ENCODE measurements at places on chromosomes 1 and 21.

GRCh38 chr1:225378880-225379279 is 49.0 kb downstream of the LBR start:
- H3K36me3 ChIP-seq: no peaks in the 10 kb centered on the region
- no peaks in the 10 kb centered on the region for H3K4me1 ChIP-seq
- H3K27me3 ChIP-seq: no peaks in the 10 kb centered on the region
- DNase-seq: peak; percentile 15
- H3K4me3 ChIP-seq: no peak overlapping the region

GRCh38 chr1:200359610-200360163 is 50.1 kb downstream of the ZNF281 start:
- H3K4me3 ChIP-seq: no peak overlapping the region
- no peaks in the 10 kb centered on the region for H3K36me3 ChIP-seq
- no peaks in the 10 kb centered on the region for H3K27me3 ChIP-seq

GRCh38 chr21:39077876-39078275 is 105.4 kb downstream of the PSMG1 start:
- H3K4me3 ChIP-seq: no peak overlapping the region
- no peaks in the 10 kb centered on the region for H3K36me3 ChIP-seq
- peaks cover 5% of the 10 kb centered on the region for H3K4me1 ChIP-seq

DNA sequence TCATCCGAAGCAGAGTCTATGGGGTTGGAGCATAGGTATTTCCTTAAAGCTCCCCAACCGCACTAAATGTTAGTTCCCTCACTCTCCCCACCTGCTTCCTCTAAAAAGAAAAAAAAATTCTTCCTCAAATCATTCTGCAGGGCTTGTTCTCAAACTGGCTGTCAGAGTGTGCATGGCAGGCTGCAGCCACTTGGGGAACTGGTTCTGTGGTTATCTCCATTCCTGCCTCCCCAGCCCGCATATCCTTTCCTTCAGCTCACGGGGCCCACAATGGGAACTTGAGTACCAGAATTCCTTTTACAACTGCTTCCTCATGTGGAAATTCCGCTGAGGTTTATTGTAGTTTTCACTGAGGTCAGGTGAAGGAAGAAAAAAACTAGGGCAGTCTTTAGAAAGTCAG is 159.2 kb downstream of the PIGK start:
- no peaks in the 10 kb centered on the region for H3K36me3 ChIP-seq
- no peak overlapping the region for H3K4me3 ChIP-seq
- no peaks in the 10 kb centered on the region for H3K27me3 ChIP-seq
- H3K27ac ChIP-seq: no peak overlapping the region

GRCh38 chr1:175317309-175317708 is 124.7 kb upstream of the KIAA0040 start:
- no peaks in the 10 kb centered on the region for H3K27me3 ChIP-seq
- no peak overlapping the region for H3K4me3 ChIP-seq
- H3K27ac ChIP-seq: no peak overlapping the region
- peaks cover 9% of the 10 kb centered on the region for H3K4me1 ChIP-seq

DNA sequence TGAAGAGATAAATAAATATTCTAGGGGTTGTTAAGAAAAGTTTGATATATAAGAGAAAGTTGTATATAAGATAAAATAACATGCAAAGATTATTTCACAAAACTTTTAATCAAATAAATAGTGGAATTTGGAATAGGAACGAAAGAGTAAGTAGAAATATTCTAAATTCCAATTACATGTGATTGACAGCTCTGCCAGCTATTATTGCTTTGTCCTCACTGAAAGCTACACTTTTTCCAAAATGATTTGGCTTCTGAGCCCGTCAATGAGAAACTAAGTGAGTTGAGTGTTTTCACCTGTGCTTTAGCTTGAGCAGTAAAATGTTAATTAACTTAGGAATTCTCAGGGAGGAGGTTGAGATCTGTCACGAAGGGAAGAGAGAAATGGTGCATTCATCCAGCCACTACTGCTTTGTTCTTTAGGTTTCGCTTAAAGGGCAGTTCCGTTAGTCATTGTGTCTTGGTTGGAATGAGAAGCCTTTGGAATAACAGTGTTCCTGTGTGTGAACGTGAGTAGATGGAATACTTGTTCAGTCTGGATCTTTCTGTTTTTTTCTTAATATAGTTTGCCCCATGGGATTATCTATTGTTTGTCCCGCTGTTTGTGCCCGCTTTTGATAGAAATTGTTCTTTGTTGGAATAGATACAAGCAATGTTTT is 63.3 kb upstream of the CR1L start:
- H3K36me3 ChIP-seq: no peaks in the 10 kb centered on the region
- H3K27me3 ChIP-seq: peaks cover 50% of the 10 kb centered on the region
- H3K4me1 ChIP-seq: no peaks in the 10 kb centered on the region
- no peak overlapping the region for H3K27ac ChIP-seq

DNA sequence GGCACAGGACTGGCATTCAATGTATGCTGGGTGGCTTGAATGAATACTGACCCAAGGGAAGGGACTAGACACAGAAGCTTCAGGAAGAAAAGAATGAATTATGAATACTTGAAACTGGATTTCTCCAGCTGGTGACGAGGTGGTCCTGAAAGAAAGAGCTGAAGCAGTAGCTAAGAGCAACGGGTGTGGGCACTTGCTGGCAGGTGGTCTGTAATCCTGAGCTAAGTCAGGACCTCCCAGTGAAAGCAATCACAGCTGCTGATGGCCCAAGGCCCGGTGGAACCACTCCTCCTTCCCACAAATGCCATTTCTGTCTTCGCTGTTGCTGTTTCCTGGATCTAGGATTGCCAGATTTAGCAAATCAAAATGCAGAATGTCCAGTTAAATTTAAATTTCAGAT is 47.0 kb downstream of the NEK2 start:
- no peaks in the 10 kb centered on the region for H3K27me3 ChIP-seq
- H3K4me3 ChIP-seq: no peak overlapping the region
- DNase-seq: no peak

- no peak overlapping the region for H3K27ac ChIP-seq
- no peaks in the 10 kb centered on the region for H3K27me3 ChIP-seq
- no peaks in the 10 kb centered on the region for H3K36me3 ChIP-seq
These were observed 2.7 kb downstream of the FAM110D start for GRCh38 chr1:26161415-26162219.

GRCh38 chr1:95503278-95504030 is 269.4 kb downstream of the RWDD3 start:
- H3K27ac ChIP-seq: no peak overlapping the region
- H3K27me3 ChIP-seq: peaks cover 49% of the 10 kb centered on the region
- DNase-seq: no peak
- H3K36me3 ChIP-seq: no peaks in the 10 kb centered on the region
- H3K4me3 ChIP-seq: no peak overlapping the region
- H3K4me1 ChIP-seq: no peaks in the 10 kb centered on the region

DNA sequence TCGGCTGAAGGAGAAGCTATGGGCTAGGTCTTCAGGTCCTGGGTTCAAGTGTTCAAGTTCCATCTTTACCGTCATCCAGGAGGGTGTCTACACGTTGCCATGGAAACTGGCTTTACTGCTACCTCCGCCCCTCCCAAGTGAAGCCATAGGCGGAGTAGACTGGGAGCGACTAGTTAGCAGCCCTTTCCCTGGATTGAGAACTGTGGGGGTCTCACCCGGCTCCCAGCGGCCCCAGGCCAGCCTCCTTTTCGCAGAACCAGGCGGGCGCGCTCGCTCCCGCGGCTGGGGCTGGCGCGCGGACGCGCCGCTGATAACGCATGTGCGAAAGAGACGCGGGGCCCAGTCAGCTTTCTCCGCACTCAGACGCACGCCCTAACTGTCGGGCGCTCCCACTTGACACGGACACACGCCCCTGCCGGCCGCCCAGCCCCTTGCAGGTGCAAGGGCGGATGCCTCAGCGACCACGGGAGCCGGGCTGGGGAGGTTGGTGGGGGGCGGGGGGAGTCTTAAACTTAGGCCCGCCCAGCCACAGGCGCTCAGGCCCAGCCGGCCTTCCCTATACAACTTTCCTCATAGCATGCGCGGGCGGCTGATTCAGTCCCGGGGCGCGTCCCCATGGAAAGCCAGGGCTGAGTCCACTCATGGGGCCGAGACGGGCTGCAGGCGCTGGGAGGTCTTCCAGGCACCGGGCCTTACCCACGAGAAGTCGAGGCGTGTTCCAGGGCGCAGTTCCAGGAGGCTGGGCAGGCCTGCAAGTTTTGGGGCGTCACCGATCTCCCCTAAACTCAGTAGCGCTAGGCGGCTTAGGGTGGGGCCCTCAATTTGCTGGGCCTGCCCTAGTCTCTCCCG is 7.4 kb downstream of the EFNA4 start:
- H3K4me1 ChIP-seq: peaks cover 11% of the 10 kb centered on the region
- H3K36me3 ChIP-seq: no peaks in the 10 kb centered on the region
- peak; percentile 93 for DNase-seq

DNA sequence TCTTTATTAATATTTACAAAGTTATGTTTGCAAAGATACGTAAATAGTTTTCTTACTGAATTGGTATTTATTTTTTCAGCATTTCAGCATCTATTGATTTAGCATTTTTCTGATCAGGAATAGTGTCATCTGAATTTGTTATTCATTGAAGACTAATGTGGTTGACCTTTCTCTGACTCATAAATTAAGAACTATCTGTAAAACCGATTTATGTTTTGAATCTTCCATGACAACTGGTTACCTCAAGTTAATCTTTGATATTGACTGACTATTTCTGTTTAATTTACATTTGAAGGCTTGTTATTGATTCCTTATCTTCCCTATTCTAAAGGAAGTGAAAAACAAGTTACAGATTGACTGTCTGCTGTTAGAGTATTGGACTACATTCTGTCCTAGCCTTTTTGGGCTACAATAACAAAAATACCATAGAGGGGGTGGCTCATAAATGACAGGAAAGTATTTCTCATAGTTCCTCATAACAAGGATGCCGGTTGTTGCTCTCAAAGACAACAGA is 1131.4 kb downstream of the PLA2G4A start:
- no peaks in the 10 kb centered on the region for H3K36me3 ChIP-seq
- no peaks in the 10 kb centered on the region for H3K4me1 ChIP-seq
- no peaks in the 10 kb centered on the region for H3K27me3 ChIP-seq
- H3K4me3 ChIP-seq: no peak overlapping the region
- H3K27ac ChIP-seq: no peak overlapping the region
- DNase-seq: no peak

GRCh38 chr1:47235806-47236205 is 3.8 kb upstream of the TAL1 start:
- no peaks in the 10 kb centered on the region for H3K36me3 ChIP-seq
- no peak for DNase-seq
- no peaks in the 10 kb centered on the region for H3K4me1 ChIP-seq
- H3K4me3 ChIP-seq: no peak overlapping the region

GRCh38 chr1:21027805-21028204 is 148.9 kb downstream of the EIF4G3 start:
- no peaks in the 10 kb centered on the region for H3K36me3 ChIP-seq
- H3K4me3 ChIP-seq: no peak overlapping the region
- H3K27ac ChIP-seq: no peak overlapping the region
- DNase-seq: no peak

DNA sequence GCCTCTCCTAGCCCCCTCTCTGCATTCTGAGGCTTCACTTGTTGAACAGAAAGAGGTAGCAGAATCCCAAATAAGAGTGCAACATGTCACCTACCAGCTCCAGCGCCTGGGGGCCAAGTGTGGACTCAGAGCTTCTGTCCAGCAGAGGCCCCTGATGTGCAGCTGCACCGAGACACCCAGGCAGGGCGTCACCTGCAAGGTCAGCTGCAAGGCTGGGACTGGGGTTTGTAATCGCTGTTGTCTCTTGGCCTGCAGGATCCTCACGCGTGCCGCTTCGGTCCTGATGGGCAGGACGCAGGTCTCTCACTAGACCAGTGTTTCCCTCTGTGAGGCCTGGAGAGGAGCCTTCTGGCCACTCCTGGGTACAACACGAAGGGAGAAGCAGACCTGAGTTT is 4.3 kb upstream of the SLX9 start:
- no peaks in the 10 kb centered on the region for H3K27me3 ChIP-seq
- no peak overlapping the region for H3K27ac ChIP-seq
- H3K36me3 ChIP-seq: peaks cover 4% of the 10 kb centered on the region
- peaks cover 38% of the 10 kb centered on the region for H3K4me1 ChIP-seq
- H3K4me3 ChIP-seq: no peak overlapping the region

DNA sequence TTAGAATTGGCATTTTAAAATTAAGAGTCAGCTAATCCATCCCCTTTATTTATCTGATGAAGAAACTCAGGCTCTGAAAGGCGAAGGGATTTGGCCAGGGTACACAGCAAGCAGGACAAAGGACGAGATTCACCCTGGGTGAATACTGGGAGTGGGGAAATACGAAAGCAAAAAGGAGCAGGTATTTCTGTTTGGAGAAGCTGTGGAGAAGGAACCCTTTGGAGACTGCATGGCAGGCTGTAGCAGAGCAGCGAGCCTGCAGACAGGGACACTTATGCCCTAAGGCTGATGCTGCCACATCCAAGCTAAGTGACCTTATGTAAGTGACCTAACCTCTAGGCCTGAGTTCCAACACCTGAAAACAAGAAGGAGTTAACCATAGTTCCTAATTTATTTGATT is 207.2 kb upstream of the C1orf87 start:
- 0 out of 2 replicates have a peak, but pooled peaks cover 8% of the 10 kb centered on the region for H3K4me1 ChIP-seq
- DNase-seq: no peak
- H3K36me3 ChIP-seq: no peaks in the 10 kb centered on the region
- no peak overlapping the region for H3K4me3 ChIP-seq
